Endothelial cell (in vitro differentiated cells): ENCODE measurements at places on chromosomes 5 and 9. TPM values are rescaled to one million over a fixed set of nuclear protein-coding genes. Genes with fewer than 3 reads are reported as not detected.

The PHYHD1 gene
- 10.3 TPM for total RNA-seq

GRCh38 chr9:109193974-109194556, 27.0 kb upstream of the FRRS1L start:
- DNase-seq = no peak

DNA sequence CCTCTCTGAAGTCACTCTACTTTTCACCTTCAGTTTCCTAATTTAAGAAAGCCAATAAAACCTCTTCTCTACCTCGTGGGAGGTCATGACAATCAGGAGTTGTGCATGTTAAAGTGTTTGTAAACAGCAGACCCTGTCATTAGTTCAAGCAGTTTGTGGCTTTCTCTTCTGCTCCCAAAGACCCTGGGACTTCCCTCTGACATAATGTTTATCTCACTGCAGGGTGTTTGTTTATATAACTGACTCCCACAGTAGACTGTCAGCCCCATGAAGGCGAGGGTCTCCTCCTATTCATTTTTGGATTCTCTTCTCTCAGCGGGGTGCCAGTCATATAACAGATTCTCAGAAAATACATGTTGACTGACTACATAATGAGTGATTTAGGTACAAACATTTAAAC, 360.0 kb upstream of the ZNF462 start:
- DNase-seq = no peak

DNA sequence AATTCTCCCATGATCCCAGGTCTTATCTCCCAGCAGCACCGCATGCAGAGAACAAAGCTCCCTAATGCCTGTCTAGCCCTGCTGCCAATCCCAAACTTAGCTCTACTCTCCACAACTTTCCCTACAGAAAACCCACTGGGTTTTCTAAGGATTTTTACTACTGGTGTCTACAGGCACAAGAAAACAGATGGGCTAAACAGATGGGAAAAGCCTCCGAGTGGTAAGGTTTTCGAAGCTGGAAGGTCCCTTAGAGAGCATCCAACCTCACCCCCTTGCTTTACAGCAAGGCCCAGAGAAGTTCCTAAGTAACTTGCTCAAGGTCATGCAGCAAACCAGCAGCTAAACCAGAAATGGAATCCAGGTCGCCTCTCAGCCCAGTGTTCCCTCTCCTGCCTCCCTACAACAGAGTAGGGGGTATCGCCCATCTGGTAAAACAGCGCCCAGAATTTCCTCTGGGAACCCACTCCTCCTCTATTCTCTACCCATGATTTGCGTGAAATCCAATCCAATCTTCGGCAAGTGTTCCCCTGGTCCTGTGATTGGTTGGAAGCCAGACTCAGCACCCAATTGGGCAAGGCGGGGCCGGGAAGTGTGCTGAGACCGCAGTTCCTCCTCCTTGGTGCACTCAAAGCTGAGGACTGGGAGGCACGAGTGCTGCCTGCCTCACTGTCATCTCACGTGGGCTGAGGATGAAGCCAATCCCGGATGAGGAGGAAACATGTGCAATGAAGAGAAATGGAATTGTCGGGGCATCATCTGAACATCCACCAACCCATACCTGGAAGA, 20.8 kb downstream of the CPLX2 start:
- no peak for DNase-seq

DNA sequence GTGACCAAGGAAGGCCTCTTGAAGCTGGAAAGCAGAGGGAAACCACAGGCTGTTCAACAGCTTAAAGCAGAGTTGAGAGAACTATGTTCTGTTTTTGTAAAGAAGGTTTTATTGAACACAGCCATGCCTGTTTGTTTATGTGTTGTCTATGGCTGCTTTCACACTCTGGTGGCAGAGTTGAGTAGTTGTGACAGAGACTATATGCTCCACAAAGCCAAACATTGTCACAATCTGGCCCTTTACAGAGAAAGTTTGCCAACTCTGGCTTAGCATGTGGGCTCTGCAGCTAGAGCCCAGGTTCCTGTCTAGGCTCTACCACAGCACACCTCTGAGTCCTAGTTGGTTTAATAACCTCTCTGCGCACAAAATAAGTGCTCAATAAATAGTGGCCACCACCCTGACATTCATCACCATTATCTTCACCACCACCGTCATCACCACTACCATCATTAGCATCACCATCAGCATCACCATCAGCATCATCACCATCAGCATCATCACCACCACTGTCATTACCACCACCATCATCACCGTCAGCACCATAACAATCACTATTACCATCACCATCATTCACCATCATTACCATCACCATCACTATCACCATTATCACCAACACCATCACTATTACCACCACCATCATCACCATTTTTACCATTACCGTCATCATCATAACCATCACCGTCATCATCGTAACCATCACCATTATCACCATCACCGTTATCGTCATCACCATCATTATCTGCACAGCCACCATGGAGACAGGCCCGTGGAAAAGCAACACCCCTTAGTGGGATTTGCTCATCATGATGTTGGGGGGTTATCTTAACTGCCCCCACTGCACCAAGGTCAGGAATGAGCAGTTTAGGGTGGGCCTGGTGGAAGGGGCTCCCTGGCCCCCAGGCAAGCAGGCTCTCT, 18.3 kb downstream of the AKNA start:
- no peak for DNase-seq

- DNase-seq = no peak
These were observed 13.4 kb downstream of the AK8 start for GRCh38 chr9:132864691-132865090.

- DNase-seq = no peak
These were observed 224.8 kb upstream of the WWC1 start for GRCh38 chr5:168066536-168067208.

DNA sequence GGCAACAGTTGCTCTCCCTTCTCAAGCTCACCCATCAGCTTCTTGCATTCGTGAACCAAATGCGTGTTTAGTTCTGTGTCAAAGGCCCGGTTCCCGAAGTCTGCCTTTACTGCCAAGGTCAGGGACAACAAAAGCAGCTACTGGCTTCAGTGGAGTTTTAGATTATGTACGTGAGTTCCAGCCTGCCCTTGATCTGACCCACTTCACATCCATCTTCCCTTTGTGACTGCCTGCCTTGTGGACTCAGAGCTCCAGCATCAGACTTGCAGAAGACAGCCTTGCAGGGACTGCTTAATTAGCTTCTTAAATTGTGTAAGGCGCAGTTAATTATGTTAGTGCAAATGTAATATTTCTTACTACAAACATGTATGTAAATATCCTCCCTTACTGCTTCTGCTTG, 774.7 kb upstream of the EDIL3 start:
- DNase-seq = no peak

GRCh38 chr9:137670391-137671195, 51.8 kb downstream of the EHMT1 start:
- no peak for DNase-seq

DNA sequence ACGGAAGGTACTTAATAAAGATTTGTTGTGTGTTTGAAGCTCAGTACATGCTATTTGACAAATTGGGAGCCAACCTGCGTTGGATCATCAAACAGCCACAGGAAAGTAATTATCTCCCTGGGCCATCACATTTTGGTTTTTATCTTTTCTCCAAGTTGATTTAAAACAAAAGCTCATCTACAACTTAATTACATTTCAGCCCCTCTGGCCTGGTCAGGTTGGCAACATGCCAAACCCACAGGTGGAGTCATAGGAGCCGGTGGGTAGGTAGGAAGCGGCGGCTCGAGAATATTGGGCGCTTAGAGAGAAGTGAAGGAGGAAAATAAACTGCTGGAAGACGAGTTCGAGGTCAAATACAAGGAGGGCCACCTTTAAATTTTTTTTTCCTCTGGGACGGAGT, 64.9 kb upstream of the FANCC start:
- DNase-seq = no peak
